Activated naive CD4-positive, alpha-beta T cell (primary cell): ENCODE measurements at places on chromosomes 1 and 21.

DNA sequence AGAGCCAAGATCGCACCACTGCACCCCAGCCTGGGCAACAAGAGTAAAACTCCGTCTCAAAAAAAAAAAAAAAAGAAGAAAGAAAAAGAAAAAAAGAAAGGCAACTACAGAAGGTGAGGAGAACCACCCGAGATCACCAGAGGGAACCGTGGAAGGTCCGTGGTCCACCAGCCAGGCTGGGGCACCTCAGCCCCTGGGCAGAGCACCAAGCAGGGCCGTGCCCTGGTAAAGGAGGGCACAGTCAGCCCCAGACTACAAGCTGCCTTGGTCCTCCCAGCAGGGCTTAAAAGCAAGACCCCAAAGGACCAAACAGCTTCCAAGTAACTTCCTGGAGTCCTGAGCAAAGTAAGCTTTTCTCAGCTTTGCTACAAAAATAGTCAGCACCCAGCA, 8.8 kb upstream of the SAMD11 start:
- DNase-seq, result no peak

GRCh38 chr1:26081267-26082019, 14.0 kb upstream of the TRIM63 start:
- DNase-seq, result no peak

GRCh38 chr1:81414488-81415015, 386.2 kb upstream of the ADGRL2 start:
- no peak for DNase-seq

GRCh38 chr1:2582391-2582790, 4.2 kb upstream of the PRXL2B start:
- no peak for DNase-seq

DNA sequence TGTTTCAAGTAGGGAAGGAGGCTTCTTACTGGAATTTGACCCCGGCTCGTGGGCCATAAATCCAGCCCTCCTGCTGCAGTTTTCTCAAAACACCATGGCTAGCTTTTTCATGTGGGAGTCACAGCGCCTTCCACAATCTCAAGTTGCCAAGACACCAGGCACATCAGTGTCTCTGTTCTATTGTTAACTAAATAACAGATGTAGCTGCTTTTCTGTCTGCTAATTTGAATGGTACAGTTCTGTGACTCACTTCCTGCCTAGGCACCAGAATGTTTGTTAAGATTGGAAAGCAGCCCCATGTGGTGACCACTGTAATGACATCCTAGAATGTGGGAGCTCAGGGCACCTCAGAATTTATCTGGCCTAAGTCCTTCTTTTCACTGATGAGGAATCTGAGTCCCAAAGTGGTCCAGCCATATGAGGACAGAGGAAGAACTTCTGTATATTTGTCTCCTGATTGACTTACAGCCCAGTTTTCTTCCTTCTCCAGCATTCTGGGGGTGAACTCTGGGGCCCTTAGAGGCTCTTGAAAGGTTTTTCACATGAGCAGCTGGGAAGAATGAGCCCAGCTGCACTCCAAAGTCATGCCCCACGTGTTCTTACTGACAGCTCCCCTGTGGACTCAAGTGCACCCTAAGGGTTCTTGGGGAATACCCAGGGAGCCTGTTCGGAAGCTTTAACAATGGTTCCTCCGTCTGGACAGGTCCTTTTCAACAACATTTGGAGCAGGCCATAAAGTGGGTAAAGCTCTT, 27.5 kb downstream of the TRIM45 start:
- DNase-seq, result no peak

GRCh38 chr1:30248373-30248772, 475.0 kb downstream of the MATN1 start:
- no peak for DNase-seq

DNA sequence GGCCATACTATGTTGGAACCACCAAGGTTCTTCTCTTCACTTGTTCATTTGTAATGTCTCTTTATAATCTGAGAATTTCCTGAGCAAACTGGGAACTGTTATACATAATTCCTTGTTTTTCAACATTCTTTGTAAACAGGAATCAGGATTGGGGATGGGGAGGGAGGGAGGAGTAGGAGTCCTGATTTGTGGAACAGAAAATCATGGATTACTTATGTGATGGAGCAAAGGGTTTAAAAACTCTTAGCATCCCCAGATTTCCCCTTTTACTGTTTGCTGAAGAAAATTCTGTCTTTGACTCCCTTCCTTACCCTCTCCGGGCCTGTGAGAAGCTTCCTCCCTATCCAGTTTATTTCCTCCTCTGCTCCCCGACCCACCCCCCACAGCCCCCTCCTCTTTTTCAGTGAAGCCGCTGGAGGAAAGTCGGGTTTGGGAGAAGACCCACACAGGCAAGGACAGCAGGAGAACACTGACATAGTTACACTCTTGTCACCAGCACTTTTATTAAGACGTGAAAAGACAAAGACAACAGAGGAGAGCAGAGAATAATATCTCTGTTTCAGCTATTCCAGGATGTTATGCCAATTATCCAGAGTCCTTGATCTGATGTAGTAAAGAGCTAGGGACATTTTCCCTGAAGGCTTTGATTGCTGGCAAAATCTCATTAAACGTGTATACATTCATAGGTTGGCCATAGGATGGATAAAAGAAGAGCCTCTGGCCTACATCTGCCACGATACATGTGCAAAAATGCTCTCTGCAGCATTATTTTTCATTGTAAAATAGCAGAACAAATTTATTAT, 4.6 kb upstream of the NBPF1 start:
- no peak for DNase-seq

- no peak for DNase-seq
Measured at GRCh38 chr1:30903343-30904034, 5.1 kb downstream of the SDC3 start.

- no peak for DNase-seq
Measured at GRCh38 chr21:45055861-45056260, 18.5 kb upstream of the ADARB1 start.
